CD4-positive, alpha-beta T cell treated with Interleukin-6 for 4 hours (primary cell): ENCODE measurements at places on chromosomes 5 and 9.

DNA sequence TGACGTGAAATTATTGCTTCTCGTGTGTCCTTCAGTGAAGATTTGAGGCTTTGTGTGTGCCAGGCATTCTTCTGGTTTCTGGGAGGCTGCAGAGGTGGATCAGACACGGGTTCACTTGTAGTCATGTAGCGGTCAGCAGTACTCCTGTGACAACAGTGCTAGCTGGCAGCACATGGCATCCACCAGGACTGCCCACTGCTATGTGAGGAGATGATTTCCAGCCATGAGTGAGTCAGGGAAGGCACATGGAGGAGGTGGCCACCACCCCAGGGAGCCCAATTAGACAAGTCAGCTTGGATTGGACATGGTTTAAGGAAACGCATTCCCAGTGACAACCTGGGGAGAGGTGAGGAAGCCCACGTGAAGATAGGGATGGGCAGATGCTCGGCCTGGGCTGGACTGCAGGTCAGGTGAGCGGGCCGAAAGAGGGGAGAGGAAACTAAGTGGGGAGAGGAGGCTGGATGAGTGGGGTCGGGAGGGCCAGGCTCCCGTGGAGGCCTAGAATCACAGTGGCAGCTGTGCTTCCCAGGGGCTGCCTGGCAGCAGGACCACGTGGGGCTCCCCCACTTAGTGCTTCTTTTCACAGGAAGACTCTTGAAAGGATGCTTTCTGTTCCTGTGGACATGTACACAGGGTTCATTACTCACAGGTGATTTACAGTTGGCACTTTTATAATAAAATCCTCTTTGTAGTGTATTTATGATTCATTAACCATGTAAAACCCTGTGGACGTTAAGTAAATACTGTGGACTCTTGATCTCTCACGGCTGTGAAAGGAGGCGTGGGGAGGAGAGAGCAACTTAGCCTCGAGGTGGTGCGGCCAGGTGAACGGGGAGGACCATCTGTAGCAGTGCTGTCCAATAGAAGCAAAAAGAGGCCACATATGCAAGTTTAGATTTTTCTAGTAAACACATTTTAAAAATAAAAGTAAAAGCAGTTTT is 80.0 kb upstream of the OTULINL start:
- DNase-seq, result no peak

DNA sequence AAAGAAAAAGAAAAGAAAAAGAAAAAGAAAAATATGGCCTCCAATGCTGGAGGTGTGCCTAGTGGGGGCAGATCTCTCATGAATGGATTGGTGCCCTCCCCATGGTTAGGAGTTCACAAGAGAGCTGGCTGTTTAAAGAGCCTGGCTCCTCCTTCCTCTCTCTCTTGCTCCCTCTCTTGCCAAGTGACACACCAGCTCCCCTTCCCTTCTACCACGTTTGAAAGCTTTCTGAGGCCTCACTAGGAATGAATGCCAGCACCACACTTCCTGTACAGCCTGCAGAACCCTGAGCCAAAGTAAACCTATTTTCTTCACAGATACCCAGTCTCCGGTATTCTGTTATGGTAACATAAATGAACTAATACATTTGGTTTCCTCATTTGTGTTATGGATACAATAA is 14.4 kb upstream of the GALNT10 start:
- DNase-seq, result no peak

DNA sequence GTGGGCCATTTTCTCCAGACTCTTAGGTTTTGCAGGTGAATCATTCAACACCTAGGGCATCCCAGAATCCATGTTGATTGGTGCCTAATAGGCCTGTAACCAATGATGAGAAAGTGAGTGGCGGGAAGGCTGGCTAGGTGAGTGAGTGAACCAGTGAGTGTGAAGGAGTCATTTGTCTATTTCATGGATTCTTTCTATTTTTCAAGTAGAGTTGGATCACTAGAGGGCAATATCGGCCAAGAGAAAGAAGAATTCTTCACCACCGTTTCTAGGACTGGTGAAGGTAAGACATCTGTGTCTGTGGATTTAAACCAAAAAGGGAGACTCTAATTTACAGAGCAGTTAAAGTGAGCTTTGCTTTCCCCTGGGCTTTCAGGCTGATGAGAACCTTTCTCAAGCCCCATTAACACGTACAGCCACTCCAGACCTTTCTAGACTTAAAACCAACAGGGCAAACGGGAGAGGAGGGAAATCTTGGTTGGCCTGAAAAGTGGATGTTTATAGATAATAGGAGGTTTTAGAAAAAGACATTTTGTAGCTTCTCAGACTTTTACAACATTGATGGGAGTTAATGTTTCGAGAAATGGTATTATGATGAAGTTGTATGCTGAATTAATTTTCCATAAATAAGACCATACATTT is 114.3 kb upstream of the IL12B start:
- no peak for DNase-seq

DNA sequence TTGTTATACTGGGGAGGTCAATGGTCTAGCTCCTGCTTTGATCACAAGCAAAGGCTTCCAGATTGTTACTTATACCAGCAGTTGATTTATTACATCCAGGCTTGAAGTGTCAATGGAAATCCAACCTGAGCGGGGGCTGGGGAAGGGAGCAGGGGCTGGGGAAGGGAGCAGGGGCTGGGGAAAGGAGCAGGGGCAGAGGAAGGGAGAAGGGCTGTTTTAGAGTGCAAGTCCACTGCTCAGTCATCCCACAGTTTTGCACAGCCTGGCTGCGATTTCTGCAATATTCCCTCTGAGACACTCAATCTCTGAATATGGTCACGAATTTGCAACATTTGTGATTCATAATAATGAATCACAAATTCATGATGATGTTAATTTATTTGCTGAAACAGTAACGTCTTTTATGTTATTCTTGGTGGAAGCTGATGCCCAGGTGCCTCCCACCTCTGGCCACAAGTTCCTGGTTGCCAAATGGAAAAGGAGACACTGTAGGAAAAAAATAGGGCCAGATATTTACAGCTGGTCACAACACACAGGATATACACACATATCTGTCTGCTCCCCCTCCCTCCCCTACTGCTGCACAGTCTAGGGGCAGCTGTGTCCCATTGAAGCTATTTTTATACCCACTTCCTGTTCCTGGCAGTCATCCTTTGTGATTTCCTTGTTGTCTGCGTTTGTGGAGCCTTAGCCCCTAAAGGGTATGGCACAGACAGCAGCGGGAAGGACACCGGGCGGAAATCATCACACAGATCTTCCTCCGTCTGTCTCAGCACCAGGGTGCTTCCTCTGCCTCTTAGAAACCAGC is 325.1 kb downstream of the GADD45G start:
- no peak for DNase-seq

DNA sequence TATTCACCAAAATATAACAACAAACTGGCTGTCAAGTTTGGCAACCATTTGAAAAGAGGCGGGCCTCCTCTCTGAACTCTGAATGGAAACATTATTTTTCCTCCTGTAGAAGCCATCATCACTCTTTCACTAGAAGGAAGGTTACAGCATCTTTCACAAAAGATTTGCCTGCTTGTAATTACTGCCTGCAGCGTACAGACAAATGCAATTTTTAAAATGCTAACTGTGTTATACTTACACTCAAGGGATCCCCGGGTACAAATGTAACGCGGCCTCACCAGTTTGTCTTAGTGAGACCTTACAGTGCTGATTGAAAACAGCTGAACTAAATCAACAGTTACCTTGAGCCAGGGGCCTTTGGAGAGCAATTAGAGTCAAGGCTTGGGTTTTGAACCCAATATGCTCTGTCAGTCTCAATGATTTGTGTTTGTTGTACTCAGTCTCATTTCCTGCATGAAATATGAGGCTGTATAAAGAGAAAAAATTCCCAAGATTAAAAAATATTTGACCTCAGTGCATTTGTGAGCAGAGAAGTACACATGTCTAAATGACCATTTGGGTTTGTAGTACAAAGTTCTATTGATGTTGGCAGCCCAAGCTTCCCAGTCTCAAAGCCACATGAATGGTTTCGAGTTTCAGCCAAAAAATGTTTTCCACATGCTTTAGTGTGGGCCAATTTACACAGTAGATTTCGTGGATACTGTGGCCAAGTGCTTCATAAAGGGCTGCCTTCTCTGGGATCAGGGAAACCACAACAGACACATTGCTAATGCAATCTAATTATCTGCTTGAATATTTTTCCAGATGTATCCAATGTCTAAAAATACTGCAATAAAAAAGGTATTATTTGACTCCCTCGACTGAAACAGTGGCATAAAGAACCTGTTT is 500.0 kb downstream of the SPATA31D1 start:
- no peak for DNase-seq

DNA sequence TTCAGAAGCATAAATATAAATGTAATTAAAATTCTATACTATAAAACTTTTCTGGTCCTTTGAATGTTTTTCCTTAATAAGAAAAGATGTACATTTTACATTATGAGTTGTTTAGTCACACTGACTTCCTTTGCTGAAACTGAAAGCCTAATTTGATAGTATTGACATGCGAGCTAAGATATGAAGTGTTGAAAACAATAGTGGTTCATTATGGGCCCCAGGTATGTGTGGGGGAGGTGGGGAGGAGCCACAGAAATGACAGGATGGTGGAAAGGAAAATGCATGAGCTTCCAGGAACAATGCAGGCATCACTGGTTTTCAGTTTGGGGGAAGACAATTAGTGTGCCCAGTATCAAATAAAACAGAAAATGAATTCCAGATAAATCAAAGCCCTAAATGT is 35.4 kb upstream of the RLN1 start:
- DNase-seq, result peak; percentile 13

GRCh38 chr5:74075501-74076484 is 449.8 kb downstream of the ARHGEF28 start:
- no peak for DNase-seq

DNA sequence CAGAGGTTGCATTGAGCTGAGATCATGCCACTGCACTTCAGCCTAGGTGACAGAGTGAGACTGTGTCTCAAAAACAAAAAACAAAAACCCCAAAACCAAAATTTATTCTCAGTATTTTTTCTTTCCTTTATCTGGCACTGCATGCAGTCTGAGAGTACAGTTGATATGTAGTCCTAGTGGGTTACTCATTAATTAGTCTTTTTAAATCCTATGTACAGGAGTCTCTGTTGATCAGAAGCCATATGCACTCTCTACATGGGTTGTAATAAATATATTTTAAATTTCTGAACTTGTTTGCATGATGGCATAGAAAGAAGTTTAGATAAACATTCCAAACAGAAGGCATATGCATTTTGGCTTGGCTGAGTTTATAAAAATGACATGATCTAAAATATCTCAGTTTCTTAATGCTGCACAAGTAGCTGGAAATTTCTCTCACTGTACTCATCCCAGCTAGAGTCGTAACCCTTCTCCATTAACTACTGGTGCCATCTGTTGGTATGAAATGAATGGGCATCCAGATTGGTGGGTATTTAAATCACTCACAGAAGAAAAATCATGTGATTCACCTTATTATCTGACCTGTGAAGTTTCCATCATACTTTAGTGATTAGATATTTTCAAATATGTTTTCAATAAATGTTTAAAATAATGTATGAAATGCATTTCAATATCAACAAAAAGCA is 284.8 kb downstream of the CTNND2 start:
- no peak for DNase-seq

- DNase-seq, result no peak
These were observed 38.7 kb upstream of the PTGS1 start for GRCh38 chr9:122332083-122332482.

DNA sequence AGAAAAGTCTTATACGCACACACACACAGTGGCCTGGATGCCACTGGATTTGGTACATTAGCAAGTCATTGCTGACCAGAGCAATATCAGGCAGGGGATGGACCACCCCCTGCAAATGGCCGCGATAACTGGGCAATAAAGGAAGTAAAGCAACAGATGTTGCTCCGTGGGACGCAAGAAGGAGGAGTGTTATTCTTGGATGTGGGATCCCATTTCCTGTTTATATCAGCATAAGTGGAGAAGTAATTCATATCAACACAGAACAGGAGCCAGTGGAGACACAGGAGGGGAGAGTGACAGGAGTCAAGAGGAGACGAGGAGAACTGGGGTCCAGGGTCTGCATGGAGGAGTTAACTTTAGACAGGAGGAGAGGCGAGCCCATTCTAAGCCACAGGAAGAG is 18.4 kb downstream of the RUFY1 start:
- DNase-seq, result no peak

GRCh38 chr5:61298066-61298465 is 34.0 kb upstream of the ZSWIM6 start:
- no peak for DNase-seq

DNA sequence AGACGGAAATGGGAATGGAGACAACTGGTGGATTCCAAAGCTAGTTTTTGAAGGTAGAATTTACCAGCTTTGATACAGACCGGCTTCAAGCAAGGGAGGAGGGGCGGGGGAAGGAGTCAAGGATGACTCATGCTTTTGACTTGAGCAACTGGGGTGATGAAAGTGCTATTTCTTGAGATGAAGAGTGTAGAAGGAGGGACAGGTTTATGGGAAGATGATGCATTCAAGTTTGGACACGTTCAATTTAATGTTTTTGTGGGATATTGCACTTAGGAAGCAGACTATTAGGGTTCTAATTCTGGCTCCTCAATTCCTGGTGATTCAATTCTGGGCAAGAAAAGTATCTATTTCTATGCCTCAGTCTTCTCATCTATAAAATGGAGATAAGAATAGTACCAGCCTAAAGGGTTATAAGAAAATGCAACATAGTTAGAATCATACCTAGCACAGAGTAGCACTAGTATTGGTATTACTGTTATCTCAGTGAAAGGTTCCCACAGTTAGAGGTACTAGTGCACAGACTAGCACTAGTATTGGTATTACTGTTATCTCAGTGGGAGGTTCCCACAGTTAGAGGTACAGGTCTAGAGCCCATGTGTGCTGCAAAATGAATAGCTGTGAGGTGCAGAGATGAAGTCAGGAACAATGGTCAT is 4.6 kb downstream of the NIPAL4 start:
- DNase-seq, result peak; percentile 60

- DNase-seq, result no peak
These were observed 248.0 kb downstream of the DRD1 start for GRCh38 chr5:175195698-175196656.

DNA sequence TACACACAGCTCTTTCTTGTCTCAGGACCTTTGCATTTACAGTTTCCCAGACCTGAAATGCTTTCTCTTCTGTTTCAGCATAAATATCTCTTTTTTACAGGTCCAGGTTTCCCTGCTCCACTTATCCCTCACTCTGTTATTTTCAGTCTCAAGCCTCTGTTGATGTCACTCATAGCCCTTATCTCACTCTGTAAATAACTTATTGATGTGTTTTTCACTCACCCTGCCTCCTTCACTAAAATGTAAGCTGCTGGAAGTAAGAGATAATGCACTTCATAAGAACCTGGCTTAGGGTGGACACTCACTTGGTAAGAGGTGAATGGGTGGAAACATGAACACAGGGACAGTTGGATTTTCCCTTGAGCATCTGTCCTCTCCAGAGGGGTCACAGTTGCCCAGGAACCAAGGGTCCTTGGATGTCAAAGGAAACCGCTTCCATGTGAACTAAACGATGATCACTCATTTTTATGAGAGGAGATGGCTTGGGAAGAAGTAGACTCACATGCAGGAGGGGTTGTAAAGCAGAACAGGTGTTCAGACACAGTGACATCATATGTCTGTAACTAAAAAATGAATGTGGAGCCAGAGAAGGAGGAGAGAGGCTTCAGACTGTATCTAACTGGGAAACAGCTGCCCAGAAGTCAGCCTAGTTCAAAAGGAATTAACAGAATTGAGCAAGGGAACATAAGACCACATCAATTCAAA is 5.5 kb upstream of the HTR4 start:
- no peak for DNase-seq

- no peak for DNase-seq
These were observed 1.7 kb downstream of the ACTL7B start for GRCh38 chr9:108854094-108854493.

GRCh38 chr5:56212130-56212879 is 20.8 kb downstream of the ANKRD55 start:
- no peak for DNase-seq
